ENCODE measurements at places on chromosomes 12 and 14.

GRCh38 chr12:62799126-62799736 lies 135.7 kb downstream of the PPM1H start:
- peak; percentile 24 for DNase-seq

GRCh38 chr14:101115652-101116051 lies 212.1 kb upstream of the RTL1 start:
- no peak for DNase-seq

- DNase-seq: no peak
Measured at GRCh38 chr12:129771238-129771637, 132.6 kb downstream of the TMEM132D start.

DNA sequence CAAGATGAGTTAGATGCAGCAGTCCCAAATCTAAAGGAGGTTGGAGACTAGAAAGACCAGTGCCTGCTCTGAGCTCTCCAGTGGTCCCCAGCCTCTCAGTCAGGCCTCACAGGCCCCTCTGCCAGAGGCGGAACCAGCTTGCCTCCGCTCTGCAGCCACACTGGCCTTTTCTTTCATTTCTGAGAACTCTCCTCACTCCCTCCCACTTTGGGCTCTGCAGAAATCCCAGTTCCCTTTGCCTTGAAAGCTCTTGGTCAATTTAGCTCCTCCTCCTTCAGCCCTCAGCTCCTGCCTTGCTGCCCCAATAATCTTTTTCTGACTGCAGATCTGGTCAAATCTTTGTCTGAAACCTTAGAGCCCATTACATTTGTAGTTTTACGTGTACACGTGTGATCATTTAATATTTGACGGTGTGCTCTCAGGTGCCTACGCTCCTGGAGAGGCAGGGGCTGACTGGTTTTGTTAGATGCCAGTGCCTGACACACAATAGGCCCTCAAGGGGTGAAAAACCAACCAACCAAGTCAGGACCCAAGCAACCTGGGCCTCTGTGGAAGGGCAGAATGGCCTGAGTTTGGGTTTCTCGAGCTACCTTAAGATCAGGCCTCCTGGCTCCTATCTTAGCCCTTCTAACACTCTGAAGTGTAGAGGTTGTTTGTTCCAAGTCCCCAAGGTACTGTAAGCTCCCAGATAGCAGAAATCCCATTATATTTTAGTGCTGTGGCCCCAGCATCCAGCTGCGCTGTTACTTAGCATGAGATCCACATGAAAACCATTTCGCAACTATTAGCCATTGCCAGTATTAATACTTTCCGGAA lies 1.1 kb upstream of the NUDT4 start:
- no peak for DNase-seq

DNA sequence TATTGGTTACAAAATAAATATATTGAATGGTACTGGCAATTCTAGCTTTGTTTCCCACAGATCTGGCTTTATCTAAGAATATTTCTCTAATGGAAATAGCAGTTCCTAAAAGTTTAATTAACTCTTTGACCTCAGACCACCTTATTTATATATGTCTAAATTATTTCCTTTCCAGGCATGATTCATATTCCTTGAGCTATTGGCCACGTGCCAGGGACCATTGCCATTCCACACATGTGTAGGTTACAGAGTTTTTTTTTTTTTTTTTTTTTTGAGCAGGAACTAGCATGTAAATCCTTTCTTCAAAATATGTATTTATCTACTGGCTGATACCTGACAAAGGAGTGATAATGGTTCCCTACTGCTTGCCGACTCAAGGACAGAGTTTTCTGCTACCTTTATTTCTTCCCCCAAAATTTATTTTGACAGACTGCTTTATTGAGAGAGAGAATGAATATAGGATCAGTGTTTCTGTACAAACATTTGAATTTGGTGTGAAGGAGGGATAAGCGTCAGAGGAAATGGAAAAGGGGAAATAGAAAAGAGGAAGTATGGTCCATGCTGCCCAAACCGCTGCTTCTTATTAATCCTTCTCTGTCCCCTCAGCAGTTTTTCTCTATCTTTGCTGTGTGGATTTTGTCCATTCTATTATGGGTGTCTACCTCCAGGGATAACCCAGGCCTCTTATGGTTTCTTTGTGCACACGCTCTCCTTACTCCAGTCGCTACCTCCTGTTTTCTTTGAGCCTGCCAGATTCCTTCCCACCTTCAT lies 36.4 kb downstream of the PDE3A start:
- no peak for DNase-seq

DNA sequence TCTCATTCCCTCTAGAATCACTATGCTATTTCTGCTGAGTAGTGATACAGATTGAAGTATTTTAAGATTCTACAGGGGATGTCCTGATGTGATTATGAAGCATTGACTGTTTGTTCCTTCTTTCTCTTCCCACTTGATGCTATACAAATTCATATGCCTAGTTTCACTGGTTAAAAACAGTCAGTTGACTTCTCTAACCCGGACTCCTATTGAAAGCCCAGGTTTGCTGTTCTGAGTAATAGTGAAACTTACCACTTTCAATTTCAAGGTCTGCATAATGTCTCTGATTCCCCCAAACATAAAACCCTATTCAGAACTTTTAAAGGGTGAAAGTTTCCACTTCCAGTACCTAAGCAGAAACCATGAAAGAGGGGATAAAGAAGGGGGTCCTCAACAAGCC lies 117.7 kb upstream of the RPL10L start:
- DNase-seq: no peak

- DNase-seq: peak; percentile 77
Measured at GRCh38 chr14:74612350-74613021, 449 bp upstream of the LTBP2 start.

- DNase-seq: no peak
Measured at GRCh38 chr12:65372574-65372973, 94.1 kb downstream of the MSRB3 start.

GRCh38 chr14:87351007-87351406 lies 642.0 kb downstream of the GALC start:
- no peak for DNase-seq

DNA sequence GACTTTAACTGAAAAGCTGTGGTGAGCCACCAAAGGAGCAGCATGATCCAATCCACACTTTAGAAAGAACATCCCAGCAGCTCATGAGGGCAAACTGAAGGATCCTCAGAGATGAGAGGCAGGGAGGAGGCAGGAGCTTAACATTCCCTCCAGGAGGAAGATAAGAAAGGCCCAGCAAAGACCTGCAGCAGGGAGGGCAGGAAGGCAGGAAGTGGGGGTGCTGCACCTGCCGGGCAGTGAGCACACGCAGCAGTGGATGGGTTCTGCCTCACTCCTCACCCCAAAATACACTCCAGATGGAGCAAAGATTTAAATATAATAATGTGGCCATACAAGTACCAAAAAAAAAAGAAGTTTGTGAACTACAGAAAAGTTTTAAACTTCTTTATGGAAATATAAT lies 48.4 kb downstream of the GCH1 start:
- no peak for DNase-seq

- no peak for DNase-seq
Measured at GRCh38 chr12:68882251-68882964, 50.6 kb downstream of the CPM start.

DNA sequence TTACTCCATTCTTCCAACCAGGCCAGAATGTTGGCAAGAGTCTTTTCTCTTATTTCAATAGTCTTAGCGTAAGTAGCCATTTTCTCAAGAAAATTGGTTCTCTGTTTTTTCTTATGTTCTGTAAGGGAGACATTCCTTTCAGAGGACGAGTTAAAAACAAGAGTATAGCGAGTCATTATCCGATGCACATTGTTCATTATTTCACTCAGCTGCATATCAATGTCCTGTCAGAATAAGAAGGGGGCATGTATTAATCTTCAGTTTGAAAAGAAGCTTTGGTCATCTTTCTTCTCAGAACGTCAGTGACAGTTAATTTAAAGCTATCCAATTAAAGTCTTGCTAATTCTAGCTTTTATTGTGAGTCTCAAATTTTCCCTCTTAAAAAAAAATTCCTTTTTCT lies 33.3 kb downstream of the FAM186A start:
- DNase-seq: no peak

DNA sequence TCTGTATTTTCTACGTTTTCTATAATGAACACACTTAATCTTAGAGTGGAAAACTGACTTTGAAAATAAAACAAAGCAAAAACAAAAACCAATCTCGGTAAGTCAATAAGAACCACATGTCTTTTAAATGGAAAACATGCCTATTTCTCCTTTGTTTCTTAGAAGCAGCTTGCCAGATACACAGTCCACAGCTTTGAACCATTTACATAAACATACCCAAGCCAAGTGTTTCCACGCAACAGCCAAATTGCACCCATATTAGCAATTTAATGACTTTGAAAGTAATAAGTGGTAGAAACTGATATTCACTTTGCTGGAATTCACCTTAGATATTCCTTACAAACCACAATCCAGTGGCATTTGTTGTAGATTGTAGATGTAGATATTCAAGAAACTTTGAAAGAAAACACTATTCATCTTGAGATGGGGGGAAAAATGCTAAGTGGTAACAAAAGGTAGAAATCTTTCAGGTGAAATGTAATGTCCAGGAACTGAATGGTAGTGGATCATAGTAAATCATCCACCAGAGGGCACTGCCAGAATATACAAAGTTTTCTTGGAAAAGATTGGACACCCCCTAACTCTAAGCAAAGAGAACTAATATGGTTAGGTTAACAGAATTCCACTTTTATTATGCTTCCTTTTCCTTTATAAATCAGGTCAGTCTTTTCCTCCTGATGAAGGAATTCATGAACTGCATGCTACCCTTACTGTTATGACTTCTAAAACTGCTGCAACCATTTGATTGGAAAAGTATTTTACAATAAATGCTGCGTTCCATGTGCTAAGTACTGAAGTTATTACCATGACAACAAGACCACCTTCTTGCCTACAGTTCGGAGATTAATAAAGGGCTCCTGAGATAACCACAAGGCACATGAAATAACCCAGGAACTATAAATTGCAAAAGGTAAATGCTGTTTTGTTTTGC lies 69.8 kb downstream of the RERG start:
- DNase-seq: no peak

GRCh38 chr12:122423258-122424165 lies 1.0 kb upstream of the CLIP1 start:
- no peak for DNase-seq

DNA sequence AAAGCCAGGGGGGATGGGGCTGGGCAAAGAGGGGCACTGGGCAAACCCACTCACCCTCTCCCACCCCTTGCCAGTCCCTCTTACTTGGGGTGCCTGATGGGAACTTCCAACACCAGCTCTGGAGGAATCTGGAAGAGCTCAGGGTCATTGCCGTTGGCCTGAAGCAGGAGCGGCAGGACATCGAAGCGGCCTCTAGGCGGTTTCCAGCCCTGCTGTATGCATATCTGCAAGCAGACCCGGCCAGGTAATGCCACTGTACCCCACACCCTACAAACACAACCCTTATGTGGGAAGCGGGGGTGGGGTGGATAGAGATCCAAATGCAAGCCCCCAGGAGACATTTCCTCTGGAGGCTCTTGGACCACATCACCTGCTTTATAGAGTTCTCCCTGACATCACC lies 83.6 kb downstream of the NOS1 start:
- DNase-seq: no peak

DNA sequence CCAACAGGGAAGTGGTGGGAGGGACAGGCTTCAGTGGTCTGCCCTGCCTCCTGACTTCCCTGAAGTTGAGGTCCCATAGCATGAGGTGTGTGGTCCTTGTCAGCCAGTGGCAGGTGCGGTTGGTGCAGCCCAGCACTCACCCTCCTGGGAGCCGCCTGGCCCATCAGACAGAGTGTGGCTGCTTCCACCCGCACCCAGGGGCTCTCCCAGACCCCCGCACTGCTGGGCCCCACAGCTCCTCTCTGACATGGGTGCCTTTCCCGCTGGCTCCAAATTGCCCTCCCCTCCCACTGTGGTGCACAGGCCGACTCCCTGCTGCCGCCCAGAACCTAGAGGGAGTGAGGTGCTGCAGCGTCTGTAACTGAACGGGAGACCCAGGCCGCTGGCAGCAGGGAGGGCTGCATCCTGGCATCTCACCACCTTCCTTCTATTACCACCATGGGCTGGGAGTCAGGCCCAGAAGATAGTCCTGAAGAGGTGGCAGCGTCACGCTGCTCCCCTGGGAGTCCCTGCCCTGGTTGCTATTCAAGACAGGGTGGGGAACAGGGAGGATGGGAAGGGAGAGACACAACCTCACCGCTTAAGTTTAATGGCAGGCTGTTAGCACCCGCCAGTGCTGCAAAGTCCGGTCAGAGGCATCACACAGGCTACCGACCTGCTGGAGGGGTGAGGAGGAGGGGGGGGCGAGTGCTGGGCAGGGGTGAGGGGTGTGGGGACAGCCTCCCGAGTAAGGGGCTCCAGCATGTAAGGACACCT lies 180.6 kb upstream of the PRMT8 start:
- no peak for DNase-seq

DNA sequence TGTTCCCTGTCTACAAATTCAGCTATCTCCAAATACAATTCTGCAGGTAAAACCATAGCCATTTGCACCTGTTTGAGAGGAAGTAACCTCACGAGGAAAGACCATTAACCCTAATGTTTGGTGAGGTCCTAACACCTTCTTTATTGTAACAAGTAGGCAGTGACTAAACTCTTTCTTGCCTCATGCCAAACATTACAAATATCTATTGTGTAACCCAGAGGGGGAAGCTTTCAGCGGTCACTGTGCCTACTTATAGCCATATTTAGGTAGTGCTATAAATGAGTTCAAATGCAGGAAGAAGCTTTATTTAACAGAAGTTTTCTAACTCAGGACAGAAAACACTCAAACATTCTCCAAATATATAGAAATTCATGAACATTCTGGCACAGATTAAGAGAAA lies 252.7 kb downstream of the LRFN5 start:
- DNase-seq: no peak

GRCh38 chr14:89702073-89702875 lies 252.3 kb downstream of the EFCAB11 start:
- DNase-seq: no peak

- no peak for DNase-seq
Measured at GRCh38 chr12:64685050-64685449, 74.2 kb downstream of the GNS start.

GRCh38 chr14:76729953-76730505 lies 31.2 kb upstream of the VASH1 start:
- no peak for DNase-seq

GRCh38 chr14:24947131-24947530 lies 102.8 kb downstream of the STXBP6 start:
- DNase-seq: no peak

DNA sequence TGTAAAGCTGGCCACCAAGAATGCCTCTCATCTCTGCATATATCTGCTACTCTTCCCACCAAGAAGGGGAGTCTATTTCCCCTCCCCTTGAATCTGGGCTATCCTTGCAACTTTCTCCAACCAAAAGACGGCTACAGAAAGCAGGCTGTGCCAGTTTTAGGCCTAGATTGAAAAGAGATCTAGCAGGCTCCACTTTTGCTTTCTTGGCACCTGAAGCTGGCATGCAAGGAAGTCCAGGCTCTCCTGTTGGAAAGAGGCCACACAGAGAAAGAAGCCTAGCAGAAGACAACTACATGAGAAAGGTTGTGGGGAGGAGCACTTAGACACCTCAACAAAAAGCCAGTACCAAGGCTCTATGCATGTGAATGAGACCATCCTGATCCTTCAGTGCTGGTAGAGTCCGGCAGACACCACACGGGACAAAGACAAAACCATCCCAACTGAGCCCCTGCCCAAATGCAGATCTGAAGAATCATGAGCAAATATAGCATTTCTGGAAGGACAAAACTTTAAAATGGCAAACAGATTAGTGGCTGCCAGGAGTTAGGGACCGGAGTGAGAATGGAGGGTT lies 68.0 kb downstream of the SPPL3 start:
- no peak for DNase-seq

GRCh38 chr12:46916796-46917419 lies 91.1 kb upstream of the SLC38A4 start:
- no peak for DNase-seq

GRCh38 chr14:101082036-101082435 lies 178.5 kb upstream of the RTL1 start:
- DNase-seq: no peak

GRCh38 chr14:100317912-100318808 lies 5.0 kb upstream of the SLC25A47 start:
- DNase-seq: peak; percentile 48
